ENCODE measurements at places on chromosomes 16 and 17. TPM values are rescaled to one million over a fixed set of nuclear protein-coding genes. Genes with fewer than 3 reads are reported as not detected.
A peak's percentile ranks its signal among the peaks of the same experiment; 100 is the strongest.

PDIA2 gene
- total RNA-seq = 0.52 TPM

DNA sequence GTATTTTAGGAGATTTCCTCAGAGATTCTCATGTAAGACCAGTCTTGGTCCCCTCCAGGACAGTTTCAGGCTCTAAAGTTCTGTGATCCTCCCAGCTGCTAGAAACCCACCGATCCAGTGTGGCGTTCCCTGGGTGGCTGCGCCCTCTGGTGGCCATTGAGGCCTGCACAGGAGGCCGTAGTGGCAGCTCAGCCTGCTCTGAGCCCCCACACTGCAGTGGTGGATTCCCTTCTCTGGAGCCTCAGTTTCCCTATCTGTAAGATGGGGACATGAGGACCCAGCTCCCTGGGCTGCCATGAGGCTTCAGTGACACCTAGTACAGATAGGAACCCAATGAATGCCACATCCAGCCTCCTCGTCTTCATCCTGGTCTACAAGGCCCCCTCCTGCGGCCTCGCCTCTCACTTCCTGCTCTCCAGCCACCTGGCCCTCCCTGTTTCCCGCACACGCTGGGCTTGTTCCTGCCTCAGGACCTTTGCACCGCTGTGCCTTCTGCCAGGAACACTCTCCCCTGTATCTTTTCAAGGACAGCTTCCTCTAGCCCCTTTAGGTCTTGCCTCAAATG is 16.5 kb downstream of the CCDC102A start:
- peak; percentile 73 for DNase-seq

DNA sequence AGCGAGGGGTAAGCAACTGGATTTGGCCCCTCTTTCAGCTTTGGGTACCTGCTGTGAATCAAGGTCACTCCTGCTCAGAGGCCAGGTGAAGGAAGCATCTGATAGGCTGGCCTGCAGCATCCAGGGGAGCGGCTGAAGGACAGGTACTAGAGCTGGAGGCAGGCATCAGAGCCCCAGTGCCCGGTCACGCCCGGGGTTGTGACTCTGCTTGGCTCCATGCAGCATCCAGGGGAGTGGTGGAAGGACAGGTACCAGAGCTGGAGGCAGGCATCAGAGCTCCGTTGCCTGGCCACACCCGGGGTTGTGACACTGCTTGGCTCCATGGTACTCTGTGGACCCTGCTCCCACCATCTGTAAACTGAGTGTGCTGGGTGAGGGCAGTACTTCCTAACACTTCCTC is 189.7 kb downstream of the XYLT1 start:
- no peak for DNase-seq

DNA sequence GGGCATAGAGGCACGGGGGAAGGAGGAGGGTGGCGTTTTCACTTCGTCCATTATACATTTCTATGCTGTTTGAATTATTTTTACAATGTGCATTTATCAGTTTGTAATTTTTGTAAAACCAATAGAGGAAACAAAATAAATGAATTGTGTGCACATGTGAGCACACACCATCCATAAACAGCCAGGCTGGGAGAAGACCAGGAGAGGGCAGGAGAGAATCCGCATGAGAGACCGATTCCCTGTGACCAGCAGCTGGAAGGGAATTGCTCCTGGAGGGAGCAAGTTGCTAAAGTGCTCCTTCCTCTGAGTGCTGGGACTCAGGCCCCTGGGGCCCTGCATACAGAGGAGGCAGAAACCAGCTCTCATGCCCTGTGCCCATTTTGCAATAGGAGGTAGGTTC is 126.0 kb downstream of the ABCC12 start:
- DNase-seq = no peak

- DNase-seq = no peak
These were observed 129.2 kb downstream of the SEC14L1 start for GRCh38 chr17:77269696-77270681.

DNA sequence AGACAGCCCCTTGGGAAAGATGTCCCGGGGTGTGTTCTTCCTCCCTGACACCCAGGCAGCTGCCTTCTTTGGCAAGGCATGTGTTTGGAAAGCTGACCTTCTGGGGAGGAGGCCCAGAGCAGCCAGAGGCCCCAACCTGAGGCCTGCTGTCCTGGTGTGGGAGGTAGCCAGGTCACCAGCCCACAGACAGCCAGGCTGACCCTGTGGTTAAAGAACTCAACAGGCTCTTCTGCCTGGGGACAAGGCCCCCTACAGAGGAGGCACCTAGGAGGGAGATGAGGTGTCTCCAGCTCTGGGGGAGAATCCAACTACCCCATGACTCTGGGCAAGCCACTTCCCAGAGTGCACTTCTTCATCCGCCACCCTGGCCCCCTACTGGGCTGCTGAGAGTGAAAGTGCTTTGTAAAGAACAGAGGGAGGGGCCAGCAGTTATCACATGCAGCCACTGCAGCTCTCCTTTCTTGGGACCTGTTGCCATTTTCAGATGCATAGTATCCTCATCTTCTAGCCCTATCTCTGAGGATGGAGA is 13.1 kb upstream of the SREBF1 start:
- peak; percentile 73 for DNase-seq

DNA sequence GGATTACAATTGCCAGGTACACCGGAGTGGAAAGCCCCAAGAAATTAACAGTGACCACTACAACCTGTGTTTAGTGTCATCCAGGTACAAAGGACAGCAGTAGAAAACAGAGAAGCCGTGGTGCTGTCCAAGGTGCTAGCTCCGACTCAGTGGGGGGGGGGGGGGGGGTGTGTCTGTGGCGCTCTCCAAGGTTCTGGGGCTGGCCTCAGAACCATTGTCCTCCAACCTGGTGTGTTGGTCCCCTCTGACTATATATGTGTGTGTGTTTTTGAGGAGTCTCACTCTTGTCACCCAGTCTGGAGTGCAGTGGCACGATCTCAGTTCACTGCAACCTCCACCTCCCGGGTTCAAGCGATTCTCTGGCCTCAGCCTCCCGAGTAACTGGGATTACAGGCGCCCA is 5.8 kb upstream of the ZNF23 start:
- no peak for DNase-seq

SOX8 gene
- 1.6 TPM for total RNA-seq

NR1D1 gene
- 8.3 TPM for total RNA-seq

TBC1D3I gene
- total RNA-seq = not detected

USP6 gene
- not detected for total RNA-seq
